ENCODE measurements at places on chromosomes 5 and 9.
A peak's percentile ranks its signal among the peaks of the same experiment; 100 is the strongest.

DNA sequence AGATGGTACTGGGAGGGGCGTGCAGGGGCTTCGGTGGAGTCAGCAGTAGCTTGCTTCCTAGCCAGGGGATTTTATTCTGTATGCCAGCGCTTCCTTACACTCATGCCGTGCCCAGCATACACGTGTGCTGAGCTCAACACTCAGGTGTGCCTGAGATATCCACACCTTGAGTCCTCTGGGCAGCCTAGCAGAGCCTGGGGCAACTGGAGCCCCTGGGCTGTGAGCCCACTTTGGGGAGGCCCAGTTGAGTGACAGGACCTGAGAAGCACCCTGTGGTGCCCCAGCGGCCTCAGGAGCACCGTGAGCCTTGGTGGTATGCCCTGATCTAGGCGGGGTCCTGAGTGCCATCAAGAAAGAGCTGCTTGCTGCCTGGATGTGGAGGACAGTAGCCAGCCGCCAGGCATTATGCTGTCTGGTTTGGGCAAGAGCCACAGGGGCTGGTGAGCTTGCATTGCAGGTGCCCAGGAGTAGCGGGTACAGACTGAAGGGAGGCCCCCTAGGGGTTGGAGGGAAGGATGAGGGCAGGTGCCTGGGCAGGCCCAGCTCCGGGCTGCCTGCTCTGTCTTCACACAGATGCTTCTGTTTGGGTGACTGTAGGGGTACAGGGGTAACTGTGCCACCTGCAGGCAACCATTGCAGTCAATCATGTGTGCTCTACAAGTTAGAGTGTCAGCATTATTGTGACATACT is 42.9 kb downstream of the BNIP1 start:
- DNase-seq, result no peak

- DNase-seq, result no peak
These were observed 264.7 kb upstream of the NR4A3 start for GRCh38 chr9:99556998-99557397.

DNA sequence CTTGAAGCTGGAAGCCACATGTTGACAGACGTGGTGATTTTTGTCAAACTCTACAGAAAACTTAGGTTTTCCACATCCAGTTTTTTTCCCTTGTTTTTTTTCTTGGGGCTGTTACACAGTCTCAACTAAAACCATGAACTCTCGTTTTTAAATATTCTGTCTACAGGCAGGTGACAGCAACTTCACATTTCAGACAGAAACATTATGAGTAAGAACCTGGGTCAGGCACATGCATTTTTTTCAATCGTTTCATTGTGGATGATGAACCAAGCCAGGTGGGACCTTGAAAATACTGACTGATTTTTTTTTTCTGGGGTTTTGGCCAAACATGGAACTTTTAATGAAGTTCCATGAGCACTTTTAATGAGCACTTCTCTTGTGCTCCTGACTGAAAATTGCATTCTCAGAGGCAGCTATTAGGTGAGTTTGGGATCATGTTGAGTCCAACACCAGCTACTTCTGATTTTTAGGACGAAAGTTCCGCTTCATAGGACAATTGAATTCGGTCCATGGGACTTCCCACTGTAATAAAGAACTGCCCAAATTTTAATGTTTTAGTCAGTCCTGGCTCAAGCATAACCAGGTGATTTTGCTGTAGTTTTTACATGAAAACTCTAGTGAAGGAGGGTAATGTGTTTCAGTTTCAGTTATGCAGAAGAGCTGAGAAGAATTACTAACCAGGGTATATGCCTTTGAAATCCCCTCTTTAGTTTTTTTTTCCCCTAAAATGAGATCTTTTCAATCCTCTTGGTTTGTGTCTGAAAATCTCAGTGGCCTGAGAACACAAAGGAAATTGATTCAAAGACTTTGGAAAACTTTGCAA is 93.2 kb upstream of the ADAMTS16 start:
- no peak for DNase-seq

- DNase-seq, result peak; percentile 90
These were observed 164.8 kb downstream of the HSD17B3 start for GRCh38 chr9:96136992-96137670.

GRCh38 chr5:1470762-1471211 is 25.5 kb upstream of the SLC6A3 start:
- DNase-seq, result no peak

GRCh38 chr5:96426831-96427230 is 6.2 kb downstream of the PCSK1 start:
- no peak for DNase-seq

DNA sequence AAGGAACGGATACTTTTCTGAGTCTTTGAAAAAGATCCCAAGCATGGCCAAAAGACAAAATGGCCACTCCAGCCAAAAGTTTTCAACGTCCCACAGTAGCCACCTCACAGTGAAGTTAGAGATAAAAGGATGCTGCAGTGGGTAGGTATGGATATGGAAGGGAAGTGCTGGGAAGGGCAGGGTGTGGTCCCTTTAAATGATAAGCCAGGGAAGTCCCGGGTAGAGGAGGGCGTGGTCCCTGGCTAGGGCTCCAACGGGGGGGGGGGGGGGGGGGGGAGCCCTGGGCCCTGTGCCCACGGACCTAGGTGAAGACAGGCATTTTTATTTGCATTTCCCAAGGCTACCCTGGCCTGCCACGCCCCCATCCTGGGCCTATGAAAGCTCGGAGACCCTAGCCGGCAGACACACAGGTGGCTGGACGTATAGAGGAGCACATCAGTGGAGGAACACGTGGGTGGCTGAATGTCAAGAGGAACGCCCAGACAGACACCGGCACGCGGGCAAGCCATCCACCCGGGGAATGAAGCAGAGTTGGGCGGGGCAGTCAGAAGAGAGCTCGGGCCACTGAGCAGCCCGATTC is 306.7 kb downstream of the NFIB start:
- DNase-seq, result no peak

DNA sequence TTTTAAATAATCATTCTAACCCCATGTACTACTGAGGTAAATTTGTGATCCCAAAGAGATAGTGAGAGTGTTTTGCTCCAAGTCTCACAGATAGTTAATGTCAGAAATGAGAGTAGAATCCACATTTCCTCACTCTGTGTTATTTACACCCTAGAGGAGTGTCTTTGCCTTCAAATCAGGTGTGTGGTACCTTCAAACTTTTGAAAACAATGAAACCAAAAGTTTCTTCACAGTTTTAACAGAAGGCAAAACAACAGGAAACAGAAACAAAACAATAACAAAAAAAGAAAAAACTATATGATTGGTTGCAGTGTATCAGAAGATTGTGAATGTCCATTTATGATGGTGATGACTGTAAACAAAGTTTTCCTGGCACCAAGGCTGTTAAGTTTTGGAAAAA is 85.9 kb downstream of the ERBIN start:
- no peak for DNase-seq

- no peak for DNase-seq
These were observed 102.5 kb downstream of the TLE4 start for GRCh38 chr9:79674052-79674777.

DNA sequence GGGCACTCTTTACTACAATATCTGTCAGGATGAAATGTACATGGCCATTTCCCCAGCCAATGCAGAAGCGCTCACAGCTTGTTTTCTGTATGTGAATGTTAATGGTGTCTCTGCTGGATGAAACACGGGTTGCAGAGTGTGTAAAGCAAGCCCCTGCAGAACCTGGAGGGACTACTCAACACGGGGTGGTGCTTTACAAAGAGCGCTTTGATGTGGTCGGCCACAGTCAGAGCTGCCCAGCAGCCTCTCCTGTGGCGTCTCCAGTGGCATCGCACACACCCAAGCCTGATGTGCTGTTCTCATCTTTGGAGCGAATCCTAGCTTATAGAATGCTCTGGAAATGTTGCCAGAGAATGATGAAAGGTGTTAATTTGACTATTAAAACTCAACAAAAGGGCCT is 162.7 kb upstream of the NFIL3 start:
- no peak for DNase-seq

DNA sequence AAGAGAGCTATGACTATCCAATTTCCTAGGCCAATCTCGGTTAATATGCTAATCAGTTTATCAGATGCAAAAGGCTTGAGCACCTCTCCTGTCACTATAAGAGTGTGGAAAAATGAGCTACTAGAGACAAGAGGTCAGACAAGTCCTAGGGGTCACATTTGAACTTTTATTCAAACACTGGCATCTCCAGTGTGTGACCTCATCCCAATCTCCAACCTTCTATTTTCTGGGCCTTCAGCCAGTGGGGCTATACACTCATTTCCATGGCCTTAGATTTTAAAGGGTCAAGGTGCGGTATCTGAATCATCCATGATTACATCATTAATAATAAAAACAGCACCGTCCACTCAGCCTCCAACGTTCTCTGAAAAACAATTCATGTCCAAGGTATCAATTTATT is 139.6 kb upstream of the LRRTM2 start:
- peak; percentile 78 for DNase-seq

- no peak for DNase-seq
These were observed 599.6 kb upstream of the ADAMTS16 start for GRCh38 chr5:4540375-4541173.

DNA sequence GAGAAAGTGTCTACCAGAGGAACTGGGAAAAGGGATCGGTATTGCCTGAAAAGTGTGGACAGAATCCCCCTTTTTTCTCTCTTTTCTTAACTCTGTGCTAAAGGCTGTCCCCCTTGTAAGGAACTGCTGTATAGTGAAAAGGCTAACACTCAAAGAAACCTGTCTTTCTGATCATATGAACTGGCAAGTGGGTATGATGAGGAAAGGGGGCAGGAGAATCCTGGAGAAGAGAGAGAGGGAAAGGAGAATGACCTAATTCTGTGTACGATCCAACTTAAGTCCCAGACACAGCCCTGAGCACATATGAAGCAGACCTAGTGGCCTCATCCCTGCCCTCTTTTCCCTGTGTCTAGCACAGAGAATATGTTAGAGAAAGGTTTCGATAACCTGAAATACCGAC is 967 bp downstream of the ANKRD31 start:
- DNase-seq, result no peak

DNA sequence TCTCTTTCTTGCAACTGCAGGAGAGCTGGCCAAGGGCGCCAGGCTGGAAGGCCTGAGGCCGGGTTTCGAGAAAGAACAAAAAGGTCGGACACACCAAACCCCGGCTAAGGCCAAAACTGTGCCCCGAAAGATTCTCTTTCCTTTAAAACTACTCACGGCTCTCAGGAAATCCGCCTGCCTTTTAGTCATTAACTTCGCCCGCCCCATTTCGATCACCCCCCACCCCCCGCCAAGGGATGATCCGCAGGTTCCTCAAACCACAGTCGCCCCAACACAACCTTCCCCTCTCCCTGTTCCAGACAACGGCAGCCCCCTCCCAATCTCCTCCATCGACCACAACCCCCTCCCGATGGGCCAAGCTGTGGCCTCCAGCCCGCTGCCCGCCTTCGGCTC is 536 bp downstream of the FEM1C start:
- no peak for DNase-seq

GRCh38 chr5:54040804-54041203 is 269.6 kb downstream of the ARL15 start:
- no peak for DNase-seq

DNA sequence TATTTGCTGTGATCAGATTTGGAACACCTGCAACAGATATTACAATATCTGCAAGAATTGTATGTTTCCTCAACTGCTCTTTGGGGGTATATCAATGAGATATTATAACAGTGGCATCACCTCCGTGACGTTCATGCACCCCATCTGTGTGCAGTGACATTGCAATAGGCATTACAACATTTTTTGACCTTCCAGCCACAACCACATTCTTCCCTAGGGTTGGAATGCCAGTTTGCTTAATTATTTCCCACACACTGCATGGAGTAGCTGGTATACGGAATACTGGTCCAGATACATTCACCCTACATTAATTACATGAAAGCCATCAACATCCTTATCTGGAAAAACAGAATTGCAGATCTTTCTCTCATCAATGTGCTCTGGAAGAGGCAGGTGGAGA is 42.3 kb downstream of the FBXO4 start:
- no peak for DNase-seq

- no peak for DNase-seq
These were observed 29.8 kb downstream of the ADAM19 start for GRCh38 chr5:157545610-157546310.

- DNase-seq, result no peak
These were observed 156.2 kb downstream of the RGS3 start for GRCh38 chr9:113619491-113620376.

- DNase-seq, result peak; percentile 99
These were observed 37.6 kb downstream of the DUSP1 start for GRCh38 chr5:172733131-172733973.

- no peak for DNase-seq
These were observed 284.3 kb downstream of the TLE1 start for GRCh38 chr9:81404931-81405598.

DNA sequence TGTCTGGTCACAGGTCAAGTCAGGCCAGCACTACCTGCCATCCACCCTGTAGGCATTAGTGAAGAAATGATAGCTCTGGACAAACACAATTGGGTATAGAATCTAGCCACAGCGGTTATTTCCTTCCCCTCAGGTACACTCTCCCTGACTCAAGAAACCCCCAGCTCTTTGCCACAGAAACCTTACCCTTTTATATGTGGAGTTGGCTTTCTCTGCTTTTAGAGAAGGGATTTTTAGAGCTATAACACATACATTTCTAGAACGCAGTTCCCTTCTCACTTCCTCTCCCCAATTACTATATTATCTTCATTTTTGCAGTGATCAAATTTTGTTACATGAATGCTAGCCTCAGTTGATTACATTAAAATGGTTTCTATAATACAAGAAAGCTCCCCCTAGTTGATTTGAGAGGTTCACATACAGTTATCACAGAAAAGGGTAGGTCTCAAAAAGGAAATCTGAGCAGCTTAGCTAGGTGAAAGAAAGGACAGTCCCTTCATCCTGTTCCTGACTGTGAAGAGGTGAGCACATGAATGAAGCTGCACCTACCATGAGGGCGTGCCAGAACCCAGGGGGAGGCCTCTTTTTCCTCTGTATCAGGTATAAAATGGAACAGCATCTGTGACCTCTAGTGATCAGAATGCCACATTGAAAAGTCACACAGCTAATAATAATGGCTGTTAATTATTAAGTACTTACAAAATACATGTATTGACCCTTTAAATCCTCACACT is 425.6 kb downstream of the KIAA0825 start:
- DNase-seq, result no peak

GRCh38 chr5:83323557-83324180 is 147.9 kb upstream of the VCAN start:
- DNase-seq, result no peak

DNA sequence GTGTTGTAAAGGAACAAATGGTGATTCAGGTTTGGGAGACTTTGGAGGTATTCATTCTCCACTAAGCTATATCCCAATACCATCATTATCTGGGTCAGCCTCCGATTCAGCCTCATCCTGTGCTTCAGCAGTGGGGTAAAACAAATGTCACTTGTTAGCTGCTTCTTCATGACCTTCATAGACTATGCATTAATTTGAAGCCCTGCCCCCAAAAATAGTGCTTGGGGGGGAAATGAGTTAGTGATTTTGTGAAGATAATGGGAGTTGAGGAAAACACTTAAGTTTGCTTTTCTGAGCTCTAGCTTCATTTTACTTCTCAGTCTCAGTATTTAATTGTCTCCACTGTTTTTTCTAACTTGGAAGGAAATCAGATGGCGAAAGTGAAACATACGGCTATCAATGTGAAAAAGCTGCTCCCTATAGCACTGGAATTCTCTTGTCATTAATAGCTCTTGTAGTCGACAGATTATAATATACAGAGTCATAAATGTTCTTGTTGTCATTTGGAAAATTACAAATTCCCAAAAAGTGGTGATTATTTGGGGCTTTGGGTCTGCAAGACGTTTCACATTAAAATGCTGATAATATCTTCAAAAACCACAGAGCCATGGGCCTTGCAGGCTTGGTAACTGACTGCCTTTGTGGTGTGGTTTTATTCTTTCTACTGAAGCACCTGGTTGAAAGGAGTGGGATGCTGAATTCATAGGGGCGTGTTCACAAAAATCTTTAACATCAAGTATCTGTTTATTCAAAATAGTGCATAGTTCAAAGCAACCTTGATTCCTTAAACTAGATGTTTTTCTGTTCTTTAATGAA is 40.0 kb downstream of the PIK3R1 start:
- DNase-seq, result peak; percentile 47
